ENCODE measurements at places on chromosomes 7 and 10. TPM values are rescaled to one million over a fixed set of nuclear protein-coding genes. Genes with fewer than 3 reads are reported as not detected.

ANXA7 gene
- 125 TPM for total RNA-seq

LIPM gene
- not detected for total RNA-seq

PNLIPRP2 gene
- total RNA-seq, result 1.2 TPM

APBB1IP gene
- 11.0 TPM for total RNA-seq

FAM237B gene
- total RNA-seq, result not detected

SYT15B gene
- total RNA-seq, result 15.9 TPM

LDB3 gene
- total RNA-seq, result 67.9 TPM

FAM241B gene
- 10.6 TPM for total RNA-seq

CTAGE6 gene
- 1.2 TPM for total RNA-seq
